Stimulated activated CD4-positive, alpha-beta T cell treated with anti-CD3 and anti-CD28 coated beads, TNF-alpha, amount 100 ng/mL, for 48 hours (primary cell): ENCODE measurements at places on chromosomes 2 and 18.

DNA sequence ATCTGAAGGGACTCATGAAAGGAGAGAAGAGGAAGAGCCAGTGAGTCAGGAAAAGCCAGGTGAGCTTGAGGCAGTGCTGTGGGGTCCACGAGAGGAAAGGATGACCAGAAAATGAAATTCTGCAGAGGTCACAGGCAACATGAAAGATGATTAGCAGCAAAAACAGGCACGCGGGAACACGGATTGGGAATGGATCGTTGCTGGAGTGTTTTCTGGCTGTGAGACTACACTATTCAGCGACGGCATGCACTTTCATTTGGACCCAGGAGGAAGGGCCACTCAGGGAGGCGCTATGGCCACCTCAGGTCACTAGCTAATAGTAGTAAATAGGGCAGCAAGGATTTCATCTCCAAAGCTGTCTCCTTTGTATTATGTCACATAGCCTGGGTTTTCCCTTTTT lies 44.8 kb downstream of the ZNF532 start:
- DNase-seq, result no peak

DNA sequence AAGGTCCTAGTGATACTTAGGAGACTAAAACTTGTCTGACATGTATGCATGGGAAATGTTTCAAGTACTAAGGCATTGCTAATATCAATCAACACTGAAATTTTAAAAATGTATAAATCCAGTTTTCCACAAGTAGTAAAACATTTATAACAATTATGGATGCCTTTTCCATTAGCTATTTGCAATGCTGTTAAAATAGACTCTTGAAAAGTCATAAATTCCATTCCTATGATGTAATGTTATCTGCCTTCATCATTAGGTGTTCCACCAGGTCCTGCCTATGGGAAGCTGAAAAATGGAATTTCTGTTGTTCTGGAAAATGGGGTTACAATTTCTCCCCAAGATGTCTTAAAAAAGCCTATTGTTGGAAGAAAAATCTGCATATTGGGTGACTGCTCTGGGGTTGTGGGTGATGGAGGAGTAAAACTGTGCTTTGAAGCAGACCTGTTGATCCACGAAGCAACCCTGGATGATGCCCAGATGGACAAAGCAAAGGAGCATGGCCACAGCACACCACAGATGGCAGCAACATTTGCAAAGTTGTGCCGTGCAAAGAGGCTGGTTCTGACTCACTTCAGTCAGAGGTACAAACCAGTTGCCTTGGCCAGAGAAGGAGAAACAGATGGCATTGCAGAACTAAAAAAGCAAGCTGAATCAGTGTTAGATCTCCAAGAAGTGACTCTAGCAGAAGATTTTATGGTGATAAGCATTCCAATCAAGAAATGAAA lies 18.7 kb downstream of the ELAC1 start:
- no peak for DNase-seq

- no peak for DNase-seq
These were observed 83.5 kb downstream of the OSBPL6 start for GRCh38 chr2:178277741-178278197.

DNA sequence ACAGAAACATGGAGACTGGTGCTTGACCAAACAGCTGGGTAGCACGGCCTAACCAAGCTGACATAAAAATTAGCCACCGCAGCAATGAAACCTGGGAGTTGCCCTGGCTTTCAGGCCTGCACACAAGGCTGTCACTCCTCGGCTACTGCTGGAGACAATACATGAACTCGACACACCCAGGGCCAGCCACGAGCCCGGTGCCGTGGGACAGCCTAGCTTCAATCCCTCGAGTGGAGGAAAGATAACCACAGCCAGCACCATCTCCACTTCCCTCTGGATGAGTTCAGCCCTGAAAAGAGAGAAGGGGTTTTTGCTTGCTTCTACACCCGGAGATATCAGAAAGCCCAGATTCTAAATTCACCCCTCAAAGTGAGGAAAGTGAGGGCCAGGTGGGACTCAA lies 78.0 kb downstream of the BCL2L11 start:
- no peak for DNase-seq

GRCh38 chr18:34915046-34915445 lies 126.2 kb upstream of the MAPRE2 start:
- DNase-seq, result no peak

GRCh38 chr2:101534149-101534611 lies 59.3 kb upstream of the RFX8 start:
- DNase-seq, result no peak
